ENCODE measurements at places on chromosomes 5 and 9.

GRCh38 chr9:113266174-113266573, 9.2 kb downstream of the CDC26 start:
- DNase-seq, result no peak

DNA sequence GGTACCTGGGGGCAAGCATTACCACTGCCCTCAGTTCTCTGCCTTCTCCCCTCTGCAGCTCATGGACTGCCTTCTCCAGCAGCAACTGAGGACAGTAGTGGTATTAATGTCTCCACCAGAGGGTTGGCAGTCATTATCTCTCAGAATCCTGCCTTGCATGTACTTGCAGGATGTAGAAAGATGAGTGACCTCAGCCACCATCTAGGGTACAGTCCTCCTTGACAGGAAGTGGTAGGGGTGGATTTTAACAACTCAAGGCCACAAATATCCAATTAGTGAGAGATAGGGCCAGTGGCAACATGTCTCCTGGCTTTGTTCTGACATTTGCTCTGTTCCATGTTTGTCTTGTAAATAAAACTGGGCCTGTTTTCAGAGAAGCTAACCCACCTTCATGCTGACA, 47.2 kb downstream of the F2R start:
- DNase-seq, result no peak

DNA sequence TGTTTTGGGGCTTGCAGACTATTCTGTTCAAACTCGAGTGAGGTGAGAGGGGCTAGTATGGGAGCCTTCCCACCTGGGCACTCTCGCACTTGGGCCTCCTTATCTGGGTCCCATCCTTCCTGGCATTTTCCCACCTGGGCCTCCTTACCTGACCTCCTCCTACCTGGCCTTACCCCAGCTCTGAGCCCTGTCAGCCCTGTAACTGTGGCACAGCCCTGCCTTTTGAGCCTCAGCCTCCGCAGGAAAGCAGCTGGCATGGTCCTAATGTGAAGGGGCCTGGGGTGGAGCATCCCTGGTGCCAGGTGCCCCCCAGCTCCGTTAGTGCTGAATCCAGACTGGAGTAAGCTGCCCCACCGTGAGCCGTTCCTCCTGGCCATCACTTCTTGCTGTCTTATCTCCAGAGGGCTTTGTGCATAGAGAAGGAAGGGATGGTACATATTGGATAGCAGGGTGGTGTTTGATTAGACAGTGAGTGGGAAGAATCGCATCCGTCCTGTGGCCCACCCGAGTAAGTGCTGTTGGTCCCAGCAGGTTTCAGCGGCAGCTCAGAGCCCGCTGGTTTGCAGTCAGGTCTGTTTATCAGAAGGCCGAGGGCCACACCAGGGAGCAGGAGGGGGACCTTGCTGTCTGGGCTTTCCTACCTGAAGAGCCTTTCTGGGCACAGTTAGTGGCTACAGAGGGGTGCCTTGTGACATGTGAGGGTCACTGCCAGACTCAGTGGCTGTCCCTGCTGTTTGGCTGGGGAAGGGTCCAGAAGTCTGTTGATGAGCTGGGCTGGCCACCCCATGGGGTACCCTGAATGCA, 76.5 kb downstream of the WNK2 start:
- no peak for DNase-seq

DNA sequence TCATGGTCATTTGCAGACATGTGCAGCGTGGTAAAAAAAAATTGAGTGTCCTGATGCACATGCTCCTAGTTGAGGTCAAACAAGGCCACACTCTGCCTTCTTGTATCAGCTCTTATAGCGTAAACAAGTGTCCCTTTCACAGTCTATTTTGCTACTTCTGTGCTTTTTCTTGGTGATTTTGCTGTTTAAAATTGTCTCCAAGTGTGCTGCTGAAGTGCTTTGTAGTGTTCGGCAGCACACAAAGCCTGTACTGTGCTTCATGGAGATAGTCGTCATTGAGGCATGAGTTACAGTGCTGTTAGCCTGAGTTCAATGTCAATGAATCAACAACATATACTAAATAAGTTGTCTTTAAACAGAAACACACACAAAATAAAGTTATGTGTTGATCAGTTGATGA, 690.4 kb upstream of the MEF2C start:
- DNase-seq, result no peak

GRCh38 chr5:33433303-33434240, 7.2 kb upstream of the TARS1 start:
- no peak for DNase-seq
